ENCODE measurements at places on chromosomes 2 and 18. TPM values are rescaled to one million over a fixed set of nuclear protein-coding genes. Genes with fewer than 3 reads are reported as not detected.

SLC9A4 gene
- not detected for total RNA-seq

PLCD4 gene
- 0.99 TPM for total RNA-seq

FSIP2 gene
- 0.05 TPM for total RNA-seq

BCL2 gene
- total RNA-seq = 7.3 TPM

TUBB6 gene
- total RNA-seq = 81.5 TPM

ITGB6 gene
- total RNA-seq = 0.99 TPM

Measured in left ventricle myocardium inferior (tissue), 1 donor.